ENCODE measurements at places on chromosomes 7 and 10. TPM values are rescaled to one million over a fixed set of nuclear protein-coding genes. Genes with fewer than 3 reads are reported as not detected.

Gene FAM241B
- 7.9 TPM for total RNA-seq

Gene ARL3
- total RNA-seq: 8.6 TPM

Gene SPDYE16
- 0.42 TPM for total RNA-seq

Gene SFRP5
- total RNA-seq: 18.8 TPM

Gene EBLN1
- not detected for total RNA-seq

Gene SPDYE2
- total RNA-seq: not detected

Gene ACHE
- 3.6 TPM for total RNA-seq

Gene SPDYE3
- not detected for total RNA-seq

Gene LRRC72
- total RNA-seq: not detected

Gene CALML5
- total RNA-seq: not detected

Gene NKX6-2
- total RNA-seq: not detected

Gene SFRP4
- 11.0 TPM for total RNA-seq

Gene CFAP69
- total RNA-seq: 8.2 TPM

Gene ZNF786
- 6.8 TPM for total RNA-seq

Gene TSPAN12
- total RNA-seq: 9.2 TPM

Gene AGR2
- not detected for total RNA-seq

Gene AIFM2
- 12.9 TPM for total RNA-seq

Gene GIMAP2
- 5.1 TPM for total RNA-seq
